Regular cardiac myocyte (primary cell): ENCODE measurements at places on chromosomes 1 and 21. TPM values are rescaled to one million over a fixed set of nuclear protein-coding genes. Genes with fewer than 3 reads are reported as not detected.

The SLC25A34 gene
- 0.28 and 0.38 TPM in 2 replicates for total RNA-seq

The FLAD1 gene
- 17.8 and 27.4 TPM in 2 replicates for total RNA-seq

The TCEA3 gene
- total RNA-seq, result 2.9 and 10.7 TPM in 2 replicates

The GUCA2A gene
- total RNA-seq, result not detected in 2 replicates

The ITSN1 gene
- 59.4 and 64.8 TPM in 2 replicates for total RNA-seq

The DLGAP3 gene
- under 0.01 TPM in 1 of 2 replicates, not detected in the other for total RNA-seq

The TMEM50A gene
- 172 and 197 TPM in 2 replicates for total RNA-seq
